CD4-positive, alpha-beta T cell treated with Interleukin-17A for 4 hours (primary cell): ENCODE measurements at places on chromosomes 4 and X.

- DNase-seq = no peak
These were observed 43.6 kb upstream of the RAB33B start for GRCh38 chr4:139410312-139410711.

DNA sequence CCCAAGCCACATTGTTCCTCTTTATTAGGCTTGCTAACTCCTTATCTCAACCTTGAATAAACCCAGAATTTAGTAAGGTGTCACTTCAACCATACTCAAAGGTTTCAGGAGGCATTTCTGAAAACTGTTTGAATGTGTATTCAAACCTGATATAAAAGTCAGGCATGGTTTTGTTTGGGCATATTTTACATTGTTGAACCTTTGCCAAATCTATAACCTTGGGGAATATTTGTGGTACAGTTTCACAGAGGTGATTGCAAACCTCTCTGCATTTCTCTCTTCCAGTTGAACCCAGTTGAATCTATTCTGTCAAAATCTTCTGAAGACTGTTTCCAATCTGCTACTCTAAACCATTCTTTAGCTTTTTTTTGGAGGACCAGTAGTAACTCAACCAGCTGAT, 409.0 kb downstream of the TECRL start:
- DNase-seq = no peak

DNA sequence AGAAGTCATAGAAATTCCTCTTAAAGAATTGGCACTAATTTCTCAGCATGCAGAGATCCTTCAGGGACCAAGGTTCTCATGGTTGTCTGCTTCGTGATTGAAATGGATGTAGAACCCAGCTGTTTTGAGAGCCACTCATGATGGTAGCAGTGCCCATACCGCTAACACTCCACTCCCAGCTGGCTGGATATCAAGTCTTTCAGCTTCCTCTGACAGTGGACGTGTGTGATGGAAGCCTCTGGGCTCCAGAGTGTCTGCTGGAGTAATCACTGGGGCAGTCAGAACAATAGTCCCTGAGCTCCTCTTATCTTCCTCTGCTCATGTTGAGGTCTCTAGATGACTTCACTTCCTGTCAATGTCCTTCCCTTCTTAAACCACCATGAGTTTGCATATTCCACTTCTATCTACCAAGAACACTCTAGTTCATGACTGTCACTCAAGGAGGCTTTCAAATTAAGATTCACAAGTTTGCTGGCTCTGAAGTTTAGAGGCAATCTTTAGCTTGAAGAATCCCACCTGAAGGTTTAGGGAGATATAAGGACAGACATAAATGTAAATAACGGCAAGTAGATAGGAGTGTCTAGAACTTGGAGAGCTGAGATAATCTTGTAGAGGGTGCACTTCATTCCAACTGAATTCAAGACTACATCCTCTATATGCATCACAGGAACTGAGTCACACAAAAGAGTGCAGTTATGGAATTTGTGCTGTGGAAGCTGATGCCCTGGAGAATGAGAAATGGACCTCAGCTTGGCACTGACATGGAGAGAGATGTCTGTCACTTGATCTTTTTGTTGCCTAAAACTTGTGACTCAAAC, 64.5 kb upstream of the WDR1 start:
- no peak for DNase-seq

GRCh38 chr4:13704761-13705160, 77.2 kb upstream of the BOD1L1 start:
- no peak for DNase-seq

DNA sequence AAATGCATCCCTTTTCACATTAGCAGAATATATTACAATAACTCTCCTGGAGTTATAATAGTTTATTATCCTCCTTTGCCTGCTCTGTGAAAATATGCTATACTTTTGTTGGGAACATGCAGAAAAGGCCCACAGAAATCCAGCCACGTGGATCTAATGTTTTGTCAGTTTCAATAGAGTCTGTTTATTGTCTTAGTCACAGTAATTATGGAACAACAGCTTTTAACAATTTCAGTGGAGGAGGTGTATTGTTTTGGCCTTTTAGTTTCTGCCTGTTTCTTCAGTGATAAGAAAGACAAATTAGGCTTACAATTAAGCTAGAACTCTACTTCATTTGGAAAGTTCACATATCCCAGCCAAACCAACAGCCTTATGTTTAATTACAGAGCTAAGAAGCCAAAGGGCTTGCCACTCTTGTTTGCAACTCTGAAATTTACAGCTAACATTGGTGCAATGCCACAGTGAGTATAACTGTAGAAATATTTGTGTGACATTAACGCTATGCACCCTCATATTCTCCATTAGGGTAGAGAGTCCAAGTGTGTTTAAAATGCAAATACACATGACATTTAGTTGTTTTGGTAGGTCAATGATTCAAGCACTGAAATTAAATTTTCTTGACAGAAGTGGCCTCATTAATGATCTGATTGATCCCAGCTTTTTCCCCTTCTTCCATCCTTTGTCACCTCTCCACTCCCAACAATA, 175.8 kb downstream of the USP46 start:
- no peak for DNase-seq
